ENCODE measurements at places on chromosomes 7 and 10. TPM values are rescaled to one million over a fixed set of nuclear protein-coding genes. Genes with fewer than 3 reads are reported as not detected.

ZNF853 gene
- 2.5 TPM for total RNA-seq

TRIM74 gene
- not detected for total RNA-seq

ZCWPW1 gene
- total RNA-seq: 1.6 TPM

AMPH gene
- 0.05 TPM for total RNA-seq

RSBN1L gene
- total RNA-seq: 10.5 TPM

WASHC2A gene
- total RNA-seq: 11.3 TPM

KEL gene
- total RNA-seq: 0.08 TPM

NRBF2 gene
- 19.0 TPM for total RNA-seq

PILRA gene
- total RNA-seq: 3.6 TPM

ANKRD30A gene
- 0.49 TPM for total RNA-seq

PDZD8 gene
- total RNA-seq: 33.1 TPM

ELN gene
- total RNA-seq: 0.15 TPM

AIFM2 gene
- total RNA-seq: 28.4 TPM

PTF1A gene
- not detected for total RNA-seq

NEBL gene
- 13.0 TPM for total RNA-seq

TRPV6 gene
- not detected for total RNA-seq

ACTA2 gene
- 21.9 TPM for total RNA-seq

FOXL3 gene
- not detected for total RNA-seq

AGAP9 gene
- total RNA-seq: 8.8 TPM

ABCB4 gene
- total RNA-seq: not detected

UFSP1 gene
- 6.3 TPM for total RNA-seq

SPAM1 gene
- not detected for total RNA-seq

ZNF488 gene
- total RNA-seq: 12.6 TPM

SAMD9 gene
- total RNA-seq: 2.2 TPM

SLC13A1 gene
- total RNA-seq: not detected

HOXA2 gene
- 0.85 TPM for total RNA-seq

BTBD16 gene
- 0.66 TPM for total RNA-seq

SYT15B gene
- total RNA-seq: 3.6 TPM

PTPN20 gene
- total RNA-seq: 3.9 TPM

GNAT3 gene
- total RNA-seq: not detected

SLC26A3 gene
- not detected for total RNA-seq

DRGX gene
- total RNA-seq: not detected

TMEM225B gene
- 0.92 TPM for total RNA-seq

ANXA7 gene
- total RNA-seq: 113 TPM

MBLAC1 gene
- 3.0 TPM for total RNA-seq

CDNF gene
- 1.3 TPM for total RNA-seq

AKR1C1 gene
- 467 TPM for total RNA-seq

TMEM213 gene
- not detected for total RNA-seq

PRTFDC1 gene
- total RNA-seq: 15.3 TPM

MSMB gene
- not detected for total RNA-seq

OR2A7 gene
- total RNA-seq: not detected

PPP1R3C gene
- total RNA-seq: 21.7 TPM

Data from A549 treated with AZD2906 at 1 μM for 4 hours (cell line).